ENCODE measurements at places on chromosomes 16 and 17. TPM values are rescaled to one million over a fixed set of nuclear protein-coding genes. Genes with fewer than 3 reads are reported as not detected.

CLEC18B gene
- not detected for total RNA-seq

RAMP2 gene
- total RNA-seq: 19.5 TPM

OR1F1 gene
- not detected for total RNA-seq

ZFPM1 gene
- 1.0 TPM for total RNA-seq

NPIPB13 gene
- 0.98 TPM for total RNA-seq

CCL8 gene
- total RNA-seq: not detected

NPIPB9 gene
- total RNA-seq: 0.91 TPM

GRCh38 chr16:65490286-65490685, 368.4 kb upstream of the CDH11 start:
- H3K4me3 ChIP-seq: no peak overlapping the region
- H3K27ac ChIP-seq: no peak overlapping the region
- H3K4me1 ChIP-seq: no peaks in the 10 kb centered on the region
- H3K36me3 ChIP-seq: no peaks in the 10 kb centered on the region
- no peaks in the 10 kb centered on the region for H3K27me3 ChIP-seq

- no peaks in the 10 kb centered on the region for H3K36me3 ChIP-seq
- H3K27ac ChIP-seq: no peak overlapping the region
- H3K4me3 ChIP-seq: no peak overlapping the region
- peaks cover 19% of the 10 kb centered on the region for H3K27me3 ChIP-seq
- no peak for DNase-seq
- no peaks in the 10 kb centered on the region for H3K4me1 ChIP-seq
Measured at GRCh38 chr16:50457423-50457822, 88.6 kb upstream of the BRD7 start.

DNA sequence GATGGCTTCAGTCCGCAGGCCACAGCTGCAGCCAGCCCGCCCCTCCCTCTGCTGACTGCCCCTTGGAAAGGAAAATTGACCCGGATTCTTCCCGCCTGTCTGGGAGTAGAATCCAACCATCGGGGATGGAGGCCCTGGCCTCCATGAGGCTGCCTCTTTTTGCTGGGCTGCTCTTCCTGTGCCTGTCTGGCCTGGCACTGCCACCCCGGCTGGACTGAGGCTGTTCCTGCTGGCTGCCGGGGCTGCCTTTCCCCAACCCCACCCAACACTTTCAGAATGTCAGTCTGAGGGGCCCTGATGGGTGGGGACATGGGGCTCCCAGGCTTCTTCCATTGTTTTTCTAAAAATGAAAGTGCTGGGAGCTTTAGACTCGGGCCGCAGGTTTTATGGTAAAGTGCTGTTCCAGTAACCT, 7.3 kb downstream of the BAHCC1 start:
- H3K36me3 ChIP-seq: no peaks in the 10 kb centered on the region
- no peak for DNase-seq
- H3K27ac ChIP-seq: peak overlapping the region; percentile 100
- no peaks in the 10 kb centered on the region for H3K27me3 ChIP-seq
- H3K4me3 ChIP-seq: peak overlapping the region; percentile 34
- peaks cover 87% of the 10 kb centered on the region for H3K4me1 ChIP-seq

DNA sequence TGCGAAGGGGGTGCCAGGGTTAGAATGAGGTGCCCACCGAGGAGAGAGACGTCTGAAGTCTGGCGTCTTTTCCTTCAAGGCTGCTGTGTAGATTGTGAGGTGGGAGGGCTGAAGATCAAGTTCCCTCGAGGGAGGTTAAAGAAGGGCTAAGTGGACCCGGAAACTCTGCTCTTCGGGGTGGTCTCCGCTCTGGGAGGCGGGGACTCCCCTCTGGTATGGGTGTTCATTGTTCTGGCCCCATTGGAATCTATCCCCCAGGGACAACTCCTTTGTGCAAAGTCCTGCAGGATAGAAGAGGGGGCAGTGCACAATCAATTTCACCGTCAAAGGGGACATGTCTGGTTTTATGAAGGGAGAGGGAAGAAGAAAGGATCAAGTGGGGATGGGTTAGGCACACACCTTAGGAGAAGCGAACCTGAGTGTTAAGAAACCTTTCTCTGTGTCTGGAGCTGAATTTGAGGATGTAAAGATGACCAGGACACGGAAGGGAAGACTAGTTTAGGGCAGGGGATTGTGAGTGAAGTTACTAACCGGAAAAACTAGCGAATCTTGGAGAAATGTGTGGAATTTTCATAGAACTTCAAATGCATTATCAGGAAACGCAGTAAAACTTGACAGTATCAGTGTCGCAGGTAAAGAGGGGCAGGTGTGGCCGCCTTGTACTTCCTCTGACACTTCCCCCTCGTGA, 809 bp upstream of the RAB34 start:
- peak overlapping the region; percentile 83 for H3K4me3 ChIP-seq
- H3K4me1 ChIP-seq: peaks cover 72% of the 10 kb centered on the region
- peaks cover 27% of the 10 kb centered on the region for H3K36me3 ChIP-seq
- no peaks in the 10 kb centered on the region for H3K27me3 ChIP-seq

- no peaks in the 10 kb centered on the region for H3K27me3 ChIP-seq
- DNase-seq: no peak
- H3K27ac ChIP-seq: peak overlapping the region; percentile 75
- H3K4me1 ChIP-seq: peaks cover 20% of the 10 kb centered on the region
- H3K4me3 ChIP-seq: no peak overlapping the region
Measured at GRCh38 chr16:46882940-46883307, 1.2 kb upstream of the GPT2 start.

GRCh38 chr16:4327386-4328045, 11.6 kb downstream of the GLIS2 start:
- H3K4me3 ChIP-seq: peak overlapping the region; percentile 51
- peaks cover 87% of the 10 kb centered on the region for H3K4me1 ChIP-seq
- H3K27me3 ChIP-seq: no peaks in the 10 kb centered on the region

- no peak overlapping the region for H3K4me3 ChIP-seq
- peak overlapping the region; percentile 84 for H3K27ac ChIP-seq
- no peaks in the 10 kb centered on the region for H3K27me3 ChIP-seq
Measured at GRCh38 chr17:17849147-17849820, 12.5 kb upstream of the SREBF1 start.

DNA sequence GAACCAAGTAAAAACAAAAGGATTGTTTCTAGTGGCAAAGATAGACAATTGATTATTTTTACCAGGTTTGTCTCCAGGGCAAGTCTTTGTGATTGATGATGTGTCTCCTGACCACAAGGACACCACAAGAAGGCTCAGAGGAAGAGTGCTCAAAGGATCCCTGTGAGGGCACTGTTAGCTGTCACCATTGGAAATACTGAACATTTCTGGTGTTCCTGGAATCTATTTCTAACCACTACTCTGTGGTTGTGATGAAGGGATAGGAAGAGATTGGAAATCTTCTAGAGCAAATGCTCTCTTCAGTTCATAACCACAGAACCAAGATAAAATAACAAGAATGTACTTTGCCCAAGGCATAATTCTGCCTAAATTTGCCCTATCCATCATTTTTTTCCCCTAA, 15.3 kb downstream of the RNF43 start:
- H3K27me3 ChIP-seq: no peaks in the 10 kb centered on the region
- no peak for DNase-seq
- H3K27ac ChIP-seq: no peak overlapping the region
- H3K4me1 ChIP-seq: no peaks in the 10 kb centered on the region
- no peaks in the 10 kb centered on the region for H3K36me3 ChIP-seq

GRCh38 chr16:66590322-66590721, 11.1 kb downstream of the CMTM2 start:
- H3K4me3 ChIP-seq: no peak overlapping the region
- H3K27me3 ChIP-seq: no peaks in the 10 kb centered on the region
- H3K36me3 ChIP-seq: no peaks in the 10 kb centered on the region
- no peak for DNase-seq
- H3K4me1 ChIP-seq: no peaks in the 10 kb centered on the region

- no peak for DNase-seq
- H3K27ac ChIP-seq: no peak overlapping the region
- no peak overlapping the region for H3K4me3 ChIP-seq
- peaks cover 58% of the 10 kb centered on the region for H3K4me1 ChIP-seq
- H3K36me3 ChIP-seq: no peaks in the 10 kb centered on the region
Measured at GRCh38 chr17:76495663-76496400, 5.4 kb downstream of the RHBDF2 start.

DNA sequence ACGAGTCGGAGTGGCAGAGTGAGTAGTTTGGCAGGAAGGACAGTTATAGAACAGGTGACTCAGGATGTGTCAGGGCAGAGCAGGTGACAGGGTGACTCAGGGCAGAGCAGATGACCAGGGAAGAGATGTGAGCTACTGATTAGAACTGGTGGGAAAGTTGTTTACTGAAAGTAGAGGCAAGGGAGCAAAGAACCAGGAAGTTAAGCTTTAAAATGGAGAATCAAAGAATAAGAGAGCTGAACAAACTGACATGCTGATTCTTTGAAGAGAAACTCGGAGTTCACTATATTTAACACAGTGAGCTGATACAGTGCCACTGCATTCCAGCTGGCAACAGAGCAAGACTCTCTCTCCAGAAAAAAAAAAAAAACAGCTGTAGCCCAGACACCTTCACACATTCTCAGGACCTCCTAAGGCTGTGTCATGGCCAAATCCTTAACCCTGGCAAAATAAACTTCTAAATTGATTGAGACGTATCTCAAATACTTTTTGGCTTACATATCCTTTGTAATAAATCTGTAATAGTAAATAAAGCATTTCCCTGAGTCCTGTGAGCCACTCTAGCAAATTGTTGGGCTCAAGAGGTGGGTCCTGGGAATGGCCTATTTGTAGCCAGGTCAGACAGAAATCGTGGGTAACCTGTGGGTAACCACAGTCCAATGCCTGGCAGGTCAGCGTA, 12.3 kb upstream of the UBE2I start:
- H3K36me3 ChIP-seq: no peaks in the 10 kb centered on the region
- no peak overlapping the region for H3K4me3 ChIP-seq
- DNase-seq: no peak
- peaks cover 7% of the 10 kb centered on the region for H3K4me1 ChIP-seq
- no peaks in the 10 kb centered on the region for H3K27me3 ChIP-seq
- no peak overlapping the region for H3K27ac ChIP-seq

- no peaks in the 10 kb centered on the region for H3K4me1 ChIP-seq
- no peak overlapping the region for H3K4me3 ChIP-seq
- H3K27me3 ChIP-seq: no peaks in the 10 kb centered on the region
- no peaks in the 10 kb centered on the region for H3K36me3 ChIP-seq
- H3K27ac ChIP-seq: no peak overlapping the region
- no peak for DNase-seq
Measured at GRCh38 chr16:49763826-49764225, 92.1 kb downstream of the ZNF423 start.

DNA sequence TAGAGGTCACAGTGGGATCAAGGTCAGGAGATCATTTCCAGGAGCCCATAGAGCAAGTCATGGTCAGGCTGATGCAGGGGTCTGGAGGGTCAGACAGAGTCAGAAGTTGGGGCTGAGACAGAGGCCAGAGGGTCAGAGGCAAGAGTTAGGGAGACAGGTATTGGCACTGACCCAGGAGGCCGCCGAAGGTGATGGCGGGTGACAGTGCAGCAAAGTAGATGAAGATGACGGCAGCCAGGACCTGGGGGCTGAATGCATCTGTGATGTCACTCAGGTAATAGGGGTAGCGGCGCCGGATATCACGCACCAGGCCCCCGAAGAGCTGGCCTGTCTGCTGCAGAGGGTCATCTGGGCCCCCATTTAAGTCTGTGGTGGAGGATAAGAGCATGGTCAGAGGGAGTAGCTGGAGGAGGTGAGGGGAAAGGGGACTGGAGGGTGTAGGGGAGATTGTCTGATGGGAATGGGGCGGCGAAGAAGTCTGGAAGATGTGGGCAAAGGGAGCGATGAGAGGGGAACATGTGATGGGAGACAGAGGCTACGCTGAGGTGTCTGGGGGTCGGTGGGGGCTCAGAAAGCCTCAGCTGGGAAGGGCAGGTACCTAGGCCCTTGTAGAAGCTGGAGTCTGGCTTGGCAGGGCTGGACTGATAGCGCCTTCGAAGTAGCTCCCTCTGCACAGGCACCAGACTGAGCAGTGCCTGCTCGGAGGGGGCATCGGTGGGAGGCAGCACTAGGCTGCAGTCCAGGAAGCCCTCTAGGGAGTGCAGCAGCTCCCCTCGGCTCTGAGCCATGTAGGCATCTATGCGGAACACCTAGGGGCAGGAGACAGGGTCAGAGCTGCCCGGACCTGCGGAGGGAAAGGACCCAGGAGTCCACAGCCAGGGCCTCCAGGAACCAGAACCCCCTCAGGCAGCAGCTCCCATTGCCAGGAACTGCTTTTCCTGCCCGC, 9.8 kb downstream of the SLC4A1 start:
- no peak overlapping the region for H3K27ac ChIP-seq
- no peaks in the 10 kb centered on the region for H3K36me3 ChIP-seq
- no peaks in the 10 kb centered on the region for H3K4me1 ChIP-seq

DNA sequence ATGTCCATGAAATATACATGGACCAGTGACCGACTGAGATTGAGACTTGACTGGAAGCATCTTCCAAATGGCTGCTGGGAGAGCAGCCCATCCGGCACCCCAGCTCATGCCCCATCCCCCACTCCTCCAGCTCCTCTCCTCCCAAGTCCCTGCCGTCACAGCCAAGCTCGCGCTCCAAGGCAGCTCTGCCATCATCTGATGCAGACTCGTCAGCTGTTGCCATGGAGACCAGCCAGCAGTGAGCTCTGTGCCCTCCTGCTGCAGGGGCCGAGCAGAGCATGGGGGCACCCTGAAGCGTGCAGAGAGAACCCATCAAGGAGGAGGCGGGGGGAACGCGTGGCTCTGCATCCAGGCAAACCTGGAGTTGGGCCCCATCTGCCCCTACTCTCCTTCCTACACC, 74.5 kb upstream of the TNRC6C start:
- H3K4me3 ChIP-seq: no peak overlapping the region
- H3K27me3 ChIP-seq: no peaks in the 10 kb centered on the region
- peaks cover 50% of the 10 kb centered on the region for H3K4me1 ChIP-seq
- no peaks in the 10 kb centered on the region for H3K36me3 ChIP-seq

GRCh38 chr17:29560316-29560715, 6.5 kb downstream of the ABHD15 start:
- H3K27ac ChIP-seq: no peak overlapping the region
- H3K4me1 ChIP-seq: peaks cover 17% of the 10 kb centered on the region
- no peaks in the 10 kb centered on the region for H3K27me3 ChIP-seq
- no peak overlapping the region for H3K4me3 ChIP-seq

DNA sequence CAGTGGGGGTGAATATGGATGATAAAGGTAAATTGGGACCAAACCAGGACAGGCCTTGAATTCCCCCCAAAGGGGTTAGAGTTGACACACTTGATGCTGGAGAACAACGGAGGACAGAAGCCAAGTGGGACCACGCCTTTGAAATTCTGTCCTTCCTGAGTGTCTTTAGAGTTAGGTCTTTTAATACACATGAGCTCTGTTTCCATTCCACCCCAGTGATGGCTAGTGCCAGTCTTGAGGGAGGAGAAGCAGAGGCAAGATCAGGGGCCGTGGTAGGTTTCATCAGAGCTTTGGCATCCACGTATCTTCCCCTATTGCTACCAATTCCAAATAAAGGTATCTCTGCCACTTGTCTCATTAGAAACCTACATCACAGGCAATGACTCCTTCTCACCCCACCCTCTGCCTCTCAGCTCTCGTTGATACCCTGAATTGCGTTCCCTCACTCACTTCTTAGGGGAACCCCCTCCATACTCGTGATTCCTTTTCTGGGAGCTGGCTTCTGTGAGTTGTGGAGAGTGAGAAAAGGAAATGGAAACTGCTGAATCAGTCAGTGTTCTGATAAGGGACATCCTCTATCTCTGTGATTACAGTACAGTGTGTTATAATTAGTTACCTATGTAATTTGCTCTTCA, 2.4 kb upstream of the CCL3L1 start:
- no peaks in the 10 kb centered on the region for H3K36me3 ChIP-seq
- H3K4me3 ChIP-seq: no peak overlapping the region
- H3K4me1 ChIP-seq: no peaks in the 10 kb centered on the region
- peaks cover 5% of the 10 kb centered on the region for H3K27me3 ChIP-seq
- no peak for DNase-seq

GRCh38 chr16:81319221-81319912, 4.6 kb downstream of the GAN start:
- H3K4me3 ChIP-seq: no peak overlapping the region
- H3K27ac ChIP-seq: peak overlapping the region; percentile 18
- H3K36me3 ChIP-seq: no peaks in the 10 kb centered on the region
- no peaks in the 10 kb centered on the region for H3K27me3 ChIP-seq
- H3K4me1 ChIP-seq: peaks cover 51% of the 10 kb centered on the region
- DNase-seq: no peak
